ENCODE measurements at places on chromosomes 2 and 18.

- no peak for DNase-seq
Observed at GRCh38 chr18:61225336-61225735, 107.9 kb upstream of the CDH20 start.

- no peak for DNase-seq
Observed at GRCh38 chr2:45055162-45055605, 45.9 kb upstream of the SIX2 start.

DNA sequence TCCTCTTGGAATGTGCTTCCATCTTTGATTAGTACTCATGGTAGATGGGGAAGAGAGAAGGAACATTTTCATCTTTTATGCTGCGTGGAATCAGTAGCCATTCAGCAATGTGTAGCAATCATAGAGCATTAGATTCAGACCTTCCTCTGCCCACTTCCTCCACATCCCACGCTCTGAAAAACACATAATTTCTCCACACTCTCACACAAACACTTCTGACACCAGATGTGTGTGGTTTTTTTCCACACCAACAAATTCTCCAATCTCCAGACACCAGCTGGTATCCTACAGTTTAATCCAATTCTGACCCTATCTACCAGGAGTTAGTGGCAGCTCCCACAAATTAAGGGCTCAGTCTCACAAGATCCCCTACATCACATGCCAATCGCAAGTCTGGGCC, 103.3 kb downstream of the AOX1 start:
- DNase-seq = no peak

DNA sequence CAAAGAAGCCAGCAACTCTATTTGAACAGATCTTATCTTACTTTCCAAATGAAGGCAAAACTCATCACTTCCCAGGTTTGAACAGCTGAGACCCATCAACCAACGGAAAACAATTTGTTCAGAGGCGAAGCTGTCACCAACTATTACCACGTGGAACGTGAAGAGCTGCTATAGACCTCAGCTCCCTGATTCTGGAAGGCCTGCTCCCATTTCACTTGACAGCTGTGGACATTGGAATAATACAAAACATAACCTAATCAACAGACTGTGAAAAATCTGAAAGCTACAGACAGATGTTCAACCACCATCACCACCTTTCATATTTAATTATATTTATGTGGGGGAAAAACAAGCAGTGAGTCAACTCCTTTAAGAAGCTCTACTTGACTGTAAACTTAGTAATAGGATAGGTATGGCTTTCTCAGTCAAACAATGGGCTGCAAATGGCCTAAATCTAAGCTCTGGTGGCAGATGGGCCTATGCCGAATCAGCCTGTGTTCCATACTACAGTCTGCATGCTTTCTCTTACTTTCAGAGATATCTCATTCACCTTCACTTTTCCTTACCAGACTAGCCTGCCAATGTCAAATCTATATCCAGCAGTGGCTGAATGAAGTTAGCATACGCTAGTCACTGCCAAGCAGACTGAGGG, 896.4 kb downstream of the TDRD15 start:
- no peak for DNase-seq

DNA sequence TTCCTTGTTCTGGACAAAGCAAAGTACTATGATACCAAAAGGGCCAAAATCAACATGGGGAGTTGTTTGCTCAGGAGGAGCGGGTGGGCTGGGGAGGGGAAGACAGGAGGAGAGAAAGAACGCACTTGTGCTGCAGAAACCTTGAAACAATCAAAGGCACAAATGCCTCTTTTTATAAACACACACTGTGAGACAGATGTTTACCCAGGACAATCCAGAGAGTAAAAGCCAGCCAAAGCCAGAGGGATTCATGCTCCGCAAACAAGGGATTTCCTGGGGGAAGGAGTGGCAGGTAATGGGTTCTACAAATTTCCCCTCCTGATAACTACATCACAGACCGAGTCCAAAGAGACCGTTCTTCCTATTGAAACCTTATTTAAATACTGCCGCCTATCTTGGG, 323.5 kb upstream of the SKOR2 start:
- DNase-seq = no peak

- DNase-seq = no peak
Observed at GRCh38 chr2:30942419-30942818, 135.2 kb upstream of the CAPN13 start.

DNA sequence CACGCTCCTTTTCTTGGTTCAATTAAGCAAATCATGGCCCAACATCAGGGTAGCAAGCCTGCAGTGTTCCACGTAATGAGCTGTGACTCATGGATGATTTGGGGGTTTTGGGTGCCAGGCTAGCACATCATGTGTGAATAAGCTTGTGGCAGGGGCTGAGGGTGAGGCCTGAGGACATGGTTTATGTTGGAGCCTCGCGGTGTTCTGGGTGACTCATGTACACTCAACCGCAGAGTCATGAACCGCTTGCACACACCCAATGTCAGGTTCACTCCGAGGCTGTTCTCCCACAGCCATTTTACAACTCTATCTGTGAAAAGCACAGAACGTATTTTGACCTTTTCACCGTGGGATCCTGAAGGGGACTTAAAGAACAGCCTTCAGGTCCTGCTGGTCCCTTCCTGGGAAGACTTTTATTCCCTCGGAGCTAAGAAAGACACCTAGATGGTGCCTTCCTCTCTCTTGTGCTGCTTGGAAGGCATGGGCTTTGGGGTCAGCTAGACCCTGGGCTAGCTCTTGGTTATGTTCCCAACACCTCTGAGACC, 139.9 kb upstream of the ZEB2 start:
- DNase-seq = peak; percentile 91

DNA sequence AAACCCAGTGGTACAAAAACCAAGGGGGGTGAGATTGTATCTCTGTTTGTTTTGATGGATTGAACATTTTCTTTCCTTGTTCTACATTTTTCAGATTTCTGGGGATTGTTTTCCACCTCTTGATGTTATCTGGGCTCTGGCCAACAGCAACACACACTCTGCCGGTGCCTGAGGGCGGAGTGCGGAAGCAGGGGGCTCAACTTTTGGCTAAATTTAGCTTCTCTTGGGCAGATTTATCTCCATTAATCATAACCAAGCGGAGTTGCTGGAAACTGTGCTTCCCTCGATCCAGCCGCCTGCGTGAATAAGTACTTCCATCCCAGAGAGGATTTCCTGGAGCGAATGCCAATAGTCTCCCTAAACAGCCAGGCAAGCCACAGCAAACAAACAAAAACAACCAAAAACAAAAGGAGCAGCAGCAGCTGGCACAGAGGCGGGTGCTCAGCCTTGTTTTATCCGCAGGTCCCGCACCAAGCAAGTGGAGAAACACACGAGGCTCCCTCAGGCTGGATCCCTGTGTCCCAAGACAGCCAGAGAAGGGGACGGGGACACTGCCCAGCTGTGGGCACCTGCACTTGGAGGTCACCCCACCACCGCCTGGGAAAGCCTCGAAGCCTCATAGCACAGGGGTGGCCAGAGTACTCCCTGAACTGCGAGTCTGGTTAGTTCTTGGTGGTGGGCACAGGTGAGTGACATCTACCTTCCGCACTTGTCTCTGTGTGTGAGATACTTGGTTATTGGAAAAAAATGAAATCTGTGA, 143.4 kb downstream of the NDUFA10 start:
- DNase-seq = no peak

DNA sequence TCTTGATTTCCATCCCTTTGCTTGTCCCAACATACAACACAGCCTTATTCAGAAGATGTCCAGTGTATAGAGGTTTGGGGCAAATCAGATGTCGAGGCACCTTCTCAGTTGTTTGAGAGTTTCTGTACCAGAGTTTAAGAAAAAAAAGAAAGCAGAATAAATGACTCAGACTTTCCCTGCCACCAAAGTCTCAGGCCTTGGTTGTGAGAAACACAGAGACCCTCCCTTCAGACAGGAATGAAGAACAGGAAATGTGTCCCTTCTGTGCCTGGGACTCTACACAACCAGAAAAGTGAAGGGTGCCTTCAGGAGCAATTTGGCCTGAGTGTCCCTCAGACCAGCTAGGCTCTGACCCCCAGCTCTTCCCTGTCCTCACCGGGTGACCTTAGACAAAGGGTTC, 37.3 kb upstream of the REL start:
- DNase-seq = no peak

DNA sequence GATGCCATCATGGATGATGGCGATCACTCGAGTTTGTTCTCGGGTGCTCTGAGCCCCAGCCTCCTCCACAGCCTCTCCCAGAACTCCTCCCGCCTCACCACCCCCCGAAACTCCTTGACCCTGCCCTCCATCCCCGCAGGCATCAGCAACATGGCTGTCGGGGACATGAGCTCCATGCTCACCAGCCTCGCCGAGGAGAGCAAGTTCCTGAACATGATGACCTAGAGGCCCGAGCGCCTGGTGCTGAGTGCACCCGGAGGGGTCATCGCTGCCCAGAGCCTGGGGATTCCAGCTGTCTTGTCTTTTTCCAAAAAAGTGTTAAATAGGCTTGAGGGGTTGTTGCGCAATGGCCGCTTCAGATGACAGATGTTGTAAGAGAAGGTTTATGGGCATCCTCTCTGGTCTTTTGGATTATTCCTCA, 254.8 kb downstream of the GLI2 start:
- DNase-seq = no peak

DNA sequence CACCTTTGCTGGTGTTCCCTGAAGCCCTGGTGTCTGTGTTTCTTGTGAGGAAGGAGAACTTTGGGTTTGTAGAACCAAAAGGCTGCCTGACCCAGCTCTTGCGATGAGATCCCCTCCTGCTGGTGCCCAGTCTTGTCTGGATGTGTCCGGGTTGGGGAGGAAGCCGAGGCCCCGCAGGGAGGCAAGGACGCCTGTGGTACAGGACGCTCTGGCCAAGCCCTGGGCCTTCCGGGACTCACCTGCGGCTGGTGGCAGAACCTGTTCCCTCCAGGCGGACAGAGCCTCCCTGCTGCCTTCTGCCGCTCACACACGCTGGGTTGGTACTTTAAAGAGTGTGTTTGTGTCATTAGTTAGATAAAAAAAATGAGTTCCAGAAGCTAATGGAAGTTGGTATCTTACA, 616.2 kb downstream of the GALR1 start:
- no peak for DNase-seq
